ENCODE measurements at places on chromosomes 7 and 10. TPM values are rescaled to one million over a fixed set of nuclear protein-coding genes. Genes with fewer than 3 reads are reported as not detected.

GRCh38 chr10:118568327-118568848 is 27.1 kb downstream of the PRLHR start:
- peaks cover 4% of the 10 kb centered on the region for H3K27me3 ChIP-seq
- peak overlapping the region; percentile 5 for H3K4me3 ChIP-seq
- no peak overlapping the region for H3K27ac ChIP-seq
- H3K36me3 ChIP-seq: no peaks in the 10 kb centered on the region

GRCh38 chr7:108634036-108634435 is 64.4 kb downstream of the DNAJB9 start:
- peaks cover 2% of the 10 kb centered on the region for H3K27me3 ChIP-seq
- H3K27ac ChIP-seq: no peak overlapping the region
- no peak for DNase-seq

DNA sequence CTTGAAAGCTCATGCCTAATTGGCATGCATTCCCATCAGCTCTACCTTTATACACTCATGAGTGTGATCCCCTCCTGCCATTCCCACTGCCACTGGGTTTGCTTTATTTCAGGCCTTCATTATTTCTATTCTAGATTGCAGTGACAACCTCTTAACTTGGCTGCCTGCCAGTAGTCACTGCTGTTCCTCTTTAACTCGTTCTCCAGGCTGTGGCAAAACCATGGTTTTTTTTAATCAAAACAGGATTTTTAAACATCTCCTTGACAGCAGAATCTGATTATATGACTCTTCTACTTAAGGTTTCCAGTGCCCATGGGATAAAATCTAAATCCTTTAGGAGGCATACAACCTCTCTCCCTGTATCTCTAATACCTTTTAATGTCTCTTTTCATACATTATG is 223.7 kb upstream of the PCDH15 start:
- no peaks in the 10 kb centered on the region for H3K36me3 ChIP-seq
- H3K4me1 ChIP-seq: no peaks in the 10 kb centered on the region
- H3K27me3 ChIP-seq: no peaks in the 10 kb centered on the region
- no peak for DNase-seq
- no peak overlapping the region for H3K27ac ChIP-seq
- H3K4me3 ChIP-seq: no peak overlapping the region

Gene OR2A5
- not detected for total RNA-seq

DNA sequence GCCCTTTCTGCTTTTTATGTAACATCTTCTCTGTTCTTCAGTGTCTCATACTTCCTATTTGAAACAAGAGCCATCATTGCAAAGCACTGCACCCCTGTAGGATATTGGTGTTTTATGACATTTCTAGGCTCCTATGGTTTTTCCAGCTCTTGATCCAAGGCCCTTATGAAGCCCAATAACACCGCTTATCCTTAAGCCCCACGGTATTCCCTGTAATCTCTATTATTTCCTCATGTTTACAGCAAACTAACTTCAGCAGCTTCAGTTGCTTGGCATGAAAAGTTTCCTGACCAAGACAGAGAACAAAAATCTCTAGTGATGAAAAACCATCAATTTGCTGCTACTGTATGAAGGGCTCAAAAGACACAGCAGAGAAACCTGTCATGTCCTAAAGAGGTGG is 34.1 kb upstream of the TES start:
- H3K4me1 ChIP-seq: no peaks in the 10 kb centered on the region
- no peaks in the 10 kb centered on the region for H3K36me3 ChIP-seq
- no peak overlapping the region for H3K27ac ChIP-seq
- DNase-seq: no peak

GRCh38 chr7:4667776-4668509 is 14.2 kb upstream of the FOXK1 start:
- DNase-seq: no peak
- peaks cover 10% of the 10 kb centered on the region for H3K4me1 ChIP-seq
- no peak overlapping the region for H3K27ac ChIP-seq

Gene NRCAM
- 0.21 TPM for total RNA-seq

GRCh38 chr10:77173615-77174461 is 463.8 kb downstream of the KCNMA1 start:
- no peaks in the 10 kb centered on the region for H3K27me3 ChIP-seq
- no peak overlapping the region for H3K27ac ChIP-seq
- DNase-seq: peak; percentile 40

DNA sequence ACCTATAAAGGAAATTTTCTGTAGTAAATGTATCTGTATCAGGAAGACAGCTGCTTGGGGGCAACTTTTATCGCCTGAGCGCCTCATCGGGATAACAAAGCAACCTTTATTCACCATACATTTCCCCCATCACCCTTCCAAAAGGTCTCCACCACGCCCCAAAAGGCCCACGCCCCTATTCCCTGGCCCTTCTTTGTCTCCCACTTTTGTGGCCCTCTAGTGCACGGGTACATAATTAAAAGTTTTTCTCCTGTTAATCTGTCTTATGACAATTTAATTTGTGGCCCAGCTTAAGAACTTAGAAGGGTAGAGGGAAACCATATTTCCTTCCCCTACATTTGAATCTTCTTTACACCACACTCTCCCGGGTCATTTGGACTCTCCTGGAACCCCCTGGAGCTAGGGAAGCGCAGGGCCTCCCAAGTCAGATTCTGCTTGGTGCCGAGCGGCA is 625 bp downstream of the RP9 start:
- DNase-seq: no peak
- H3K27ac ChIP-seq: peak overlapping the region; percentile 42
- H3K36me3 ChIP-seq: no peaks in the 10 kb centered on the region
- peaks cover 20% of the 10 kb centered on the region for H3K27me3 ChIP-seq
- H3K4me3 ChIP-seq: peak overlapping the region; percentile 91

Gene TRPV5
- not detected for total RNA-seq

- no peaks in the 10 kb centered on the region for H3K27me3 ChIP-seq
- no peak overlapping the region for H3K27ac ChIP-seq
- no peaks in the 10 kb centered on the region for H3K36me3 ChIP-seq
These were observed 115.2 kb downstream of the ZNF37A start for GRCh38 chr10:38209332-38209731.

Gene NEUROG3
- total RNA-seq: not detected

GRCh38 chr7:50153148-50153547 is 60.1 kb upstream of the ZPBP start:
- peaks cover 61% of the 10 kb centered on the region for H3K4me1 ChIP-seq
- no peaks in the 10 kb centered on the region for H3K27me3 ChIP-seq
- H3K4me3 ChIP-seq: no peak overlapping the region
- H3K36me3 ChIP-seq: peaks cover 4% of the 10 kb centered on the region
- no peak for DNase-seq
- no peak overlapping the region for H3K27ac ChIP-seq

Gene FLNC
- 0.03 TPM for total RNA-seq

- peaks cover 9% of the 10 kb centered on the region for H3K4me1 ChIP-seq
- peaks cover 5% of the 10 kb centered on the region for H3K27me3 ChIP-seq
- no peak overlapping the region for H3K27ac ChIP-seq
- H3K4me3 ChIP-seq: no peak overlapping the region
These were observed 89.5 kb downstream of the VWDE start for GRCh38 chr7:12314199-12314598.

Gene RAPGEF5
- total RNA-seq: 0.59 TPM

GRCh38 chr7:75921479-75921878 is 6.5 kb downstream of the POR start:
- H3K27ac ChIP-seq: no peak overlapping the region
- peaks cover 13% of the 10 kb centered on the region for H3K36me3 ChIP-seq
- no peaks in the 10 kb centered on the region for H3K27me3 ChIP-seq
- no peak for DNase-seq
- H3K4me3 ChIP-seq: no peak overlapping the region

DNA sequence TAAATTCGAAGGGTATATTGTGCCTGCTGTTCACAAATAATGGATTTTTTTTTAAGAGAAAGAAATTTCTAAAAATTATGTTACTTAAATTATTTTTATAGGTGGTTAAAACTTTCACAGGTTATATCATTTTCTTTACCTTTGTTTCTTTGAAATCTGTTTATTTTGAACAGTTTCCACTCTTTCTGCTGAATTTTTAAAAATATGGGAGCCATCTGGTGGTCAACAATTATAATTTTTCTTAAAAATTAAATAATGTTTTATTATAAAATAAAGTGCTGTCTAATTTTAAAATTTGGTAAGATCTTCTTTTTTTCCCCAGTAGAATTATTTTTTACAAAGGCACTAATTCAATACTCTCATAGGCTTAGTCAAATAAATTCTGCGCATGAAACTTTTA is 263.9 kb downstream of the ETV1 start:
- DNase-seq: no peak
- no peaks in the 10 kb centered on the region for H3K27me3 ChIP-seq
- H3K36me3 ChIP-seq: no peaks in the 10 kb centered on the region
- H3K4me3 ChIP-seq: no peak overlapping the region
- H3K27ac ChIP-seq: no peak overlapping the region

Gene NXPH1
- total RNA-seq: not detected

GRCh38 chr7:27113991-27114769 is 11.7 kb upstream of the HOXA2 start:
- no peak for DNase-seq
- no peak overlapping the region for H3K4me3 ChIP-seq
- peaks cover 6% of the 10 kb centered on the region for H3K27me3 ChIP-seq
- no peaks in the 10 kb centered on the region for H3K4me1 ChIP-seq

GRCh38 chr7:82018226-82018625 is 248.4 kb upstream of the HGF start:
- no peaks in the 10 kb centered on the region for H3K27me3 ChIP-seq
- no peak overlapping the region for H3K27ac ChIP-seq
- H3K4me1 ChIP-seq: no peaks in the 10 kb centered on the region
- no peak overlapping the region for H3K4me3 ChIP-seq
- no peak for DNase-seq

GRCh38 chr7:103809229-103809994 is 180.0 kb downstream of the RELN start:
- H3K36me3 ChIP-seq: no peaks in the 10 kb centered on the region
- no peaks in the 10 kb centered on the region for H3K27me3 ChIP-seq
- no peak overlapping the region for H3K4me3 ChIP-seq
- DNase-seq: no peak

DNA sequence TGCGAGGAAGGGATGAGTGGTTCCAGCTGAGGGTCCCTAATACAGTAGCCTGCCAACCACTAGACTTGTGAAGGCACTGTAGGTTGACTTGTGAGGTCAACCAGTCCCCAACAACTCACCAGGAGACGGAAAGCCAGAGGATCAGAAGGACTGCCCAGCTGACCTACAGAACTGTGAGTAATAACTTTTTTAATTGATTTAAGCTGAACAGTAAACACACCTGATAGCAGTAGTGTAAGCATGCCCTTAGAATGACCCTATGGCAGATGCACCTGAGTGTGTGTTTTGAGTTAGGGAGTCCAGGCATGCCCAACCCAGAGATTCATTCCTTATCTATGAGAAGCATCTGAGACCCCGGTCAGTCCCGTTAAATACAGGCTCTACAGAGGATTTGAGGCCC is 14.1 kb downstream of the PRLHR start:
- DNase-seq: no peak
- no peak overlapping the region for H3K27ac ChIP-seq
- no peaks in the 10 kb centered on the region for H3K4me1 ChIP-seq
- H3K4me3 ChIP-seq: no peak overlapping the region
- peaks cover 5% of the 10 kb centered on the region for H3K27me3 ChIP-seq
- H3K36me3 ChIP-seq: no peaks in the 10 kb centered on the region

- H3K4me1 ChIP-seq: no peaks in the 10 kb centered on the region
- DNase-seq: no peak
- H3K4me3 ChIP-seq: no peak overlapping the region
- H3K27ac ChIP-seq: no peak overlapping the region
These were observed 46.8 kb upstream of the MNX1 start for GRCh38 chr7:157056957-157057902.

DNA sequence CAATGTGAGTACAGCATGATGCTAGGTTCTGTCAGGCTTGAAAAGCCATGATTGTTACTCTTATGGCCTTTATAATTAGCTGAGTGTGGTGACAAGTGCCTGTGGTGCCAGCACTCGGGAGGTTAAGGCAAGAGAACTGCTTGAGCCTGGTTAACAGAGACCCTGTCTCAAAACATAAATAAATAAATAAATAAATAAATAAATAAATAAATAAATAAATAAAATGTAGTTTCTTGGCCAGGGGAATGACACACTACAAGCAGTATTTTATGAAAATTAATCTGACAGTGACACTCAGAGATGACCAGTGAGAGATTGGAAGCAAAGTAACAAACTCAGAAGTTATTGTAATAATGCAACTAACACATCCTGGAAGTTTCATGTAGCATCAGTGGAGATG is 2.3 kb upstream of the MORN4 start:
- H3K4me3 ChIP-seq: no peak overlapping the region
- peaks cover 2% of the 10 kb centered on the region for H3K36me3 ChIP-seq
- peaks cover 3% of the 10 kb centered on the region for H3K27me3 ChIP-seq
- no peak overlapping the region for H3K27ac ChIP-seq

DNA sequence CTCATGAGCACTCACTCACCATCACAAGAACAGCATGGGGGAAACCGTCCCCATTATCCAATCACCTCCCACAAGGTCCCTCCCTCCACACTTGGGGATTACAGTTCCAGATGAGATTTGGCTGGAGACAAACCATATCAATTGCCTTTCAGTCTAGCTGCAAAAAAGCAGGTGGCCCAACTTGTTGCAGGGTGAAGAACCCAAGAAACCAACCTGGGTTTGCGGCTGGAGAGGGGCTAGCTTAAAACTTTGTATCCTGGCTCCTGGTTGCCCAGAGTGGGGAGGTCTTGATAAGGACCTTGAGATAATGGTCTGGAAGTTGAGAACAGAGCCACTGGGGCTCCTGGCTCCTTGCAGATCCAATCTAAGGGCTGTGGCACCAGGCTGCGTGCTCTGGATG is 122.8 kb upstream of the PCBD1 start:
- no peaks in the 10 kb centered on the region for H3K36me3 ChIP-seq
- no peaks in the 10 kb centered on the region for H3K4me1 ChIP-seq
- DNase-seq: no peak
- H3K4me3 ChIP-seq: no peak overlapping the region
- H3K27me3 ChIP-seq: peaks cover 2% of the 10 kb centered on the region

Gene LEP
- not detected for total RNA-seq

- no peaks in the 10 kb centered on the region for H3K27me3 ChIP-seq
- DNase-seq: no peak
- peaks cover 8% of the 10 kb centered on the region for H3K36me3 ChIP-seq
- no peak overlapping the region for H3K4me3 ChIP-seq
- H3K4me1 ChIP-seq: peaks cover 9% of the 10 kb centered on the region
These were observed 18.8 kb downstream of the NUDT1 start for GRCh38 chr7:2260820-2261219.

DNA sequence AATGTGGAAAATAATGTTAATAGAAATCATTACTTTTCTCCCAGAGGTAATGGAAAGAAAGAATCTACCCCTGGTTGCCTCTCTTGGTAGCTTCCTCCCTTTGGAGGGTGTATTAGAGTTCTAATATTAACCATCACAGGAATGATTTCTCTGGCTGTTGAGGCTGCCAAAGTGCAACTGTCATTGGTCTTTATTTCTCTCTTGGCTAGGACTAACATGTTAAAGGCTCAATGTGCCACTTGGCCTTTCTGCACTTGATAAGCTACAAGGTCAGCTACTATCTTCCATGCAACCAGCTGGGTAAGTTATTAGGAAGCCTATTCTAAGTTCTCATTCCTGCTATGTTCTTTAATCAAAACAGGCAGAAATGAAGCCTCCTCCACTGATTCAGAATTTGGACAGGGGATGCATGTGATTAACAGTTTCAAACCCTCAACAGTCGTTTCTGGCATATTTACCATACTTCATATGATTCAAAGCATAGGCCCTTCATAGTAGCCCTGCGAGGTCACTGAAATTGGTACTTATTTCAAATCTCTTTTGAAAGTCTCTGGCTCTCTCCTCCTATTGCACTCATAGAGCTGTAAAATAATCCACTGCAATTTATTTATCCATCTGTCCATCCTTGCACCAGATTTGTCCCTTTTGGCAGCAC is 645.0 kb downstream of the SORCS1 start:
- H3K4me1 ChIP-seq: no peaks in the 10 kb centered on the region
- no peak for DNase-seq
- no peak overlapping the region for H3K4me3 ChIP-seq
- H3K36me3 ChIP-seq: no peaks in the 10 kb centered on the region
- H3K27ac ChIP-seq: no peak overlapping the region
